8988T (cell line): ENCODE measurements at places on chromosomes 16 and 17.
A peak's percentile ranks its signal among the peaks of the same experiment; 100 is the strongest.

GRCh38 chr17:607361-608147 is 107.1 kb downstream of the VPS53 start:
- DNase-seq, result no peak

GRCh38 chr17:79803997-79804855 is 7.3 kb upstream of the CBX8 start:
- no peak for DNase-seq

GRCh38 chr17:17227608-17228520 is 9.1 kb downstream of the FLCN start:
- DNase-seq, result no peak

DNA sequence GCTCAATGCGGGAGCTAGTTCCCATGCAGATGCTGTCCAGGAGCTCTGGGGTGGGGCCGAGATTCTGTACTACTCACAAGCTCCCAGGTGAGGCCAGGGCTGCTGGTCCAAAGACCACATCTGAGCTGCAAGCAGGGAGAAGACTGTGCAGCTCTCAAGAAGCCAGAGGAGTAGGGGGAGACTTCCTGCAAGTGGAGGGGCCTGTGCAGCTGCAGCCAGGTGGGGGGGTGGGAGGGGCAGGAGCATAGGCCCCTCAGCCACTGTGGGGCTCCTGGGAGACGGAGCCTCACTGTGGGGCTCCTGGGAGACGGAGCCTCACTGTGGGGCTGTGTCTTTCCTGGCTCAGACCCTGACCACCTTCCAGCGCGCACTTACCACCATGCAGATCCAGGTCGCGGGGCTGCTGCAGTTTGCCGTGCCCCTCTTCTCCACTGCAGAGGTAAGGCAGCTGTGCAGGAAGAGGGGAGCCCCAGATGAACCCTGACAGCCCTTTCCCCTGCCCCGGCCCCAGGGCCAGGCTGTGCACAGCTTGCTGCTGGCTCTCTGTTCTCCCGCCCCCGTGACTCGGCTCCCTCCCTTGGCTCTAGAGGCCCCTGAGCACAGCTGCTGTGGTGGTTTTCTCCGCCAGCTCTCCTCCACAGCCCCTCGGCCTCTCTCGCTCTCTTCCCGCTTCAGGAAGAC is 24.3 kb upstream of the DNAI2 start:
- no peak for DNase-seq

GRCh38 chr17:7001318-7001961 is 5.6 kb downstream of the ALOX12 start:
- no peak for DNase-seq

DNA sequence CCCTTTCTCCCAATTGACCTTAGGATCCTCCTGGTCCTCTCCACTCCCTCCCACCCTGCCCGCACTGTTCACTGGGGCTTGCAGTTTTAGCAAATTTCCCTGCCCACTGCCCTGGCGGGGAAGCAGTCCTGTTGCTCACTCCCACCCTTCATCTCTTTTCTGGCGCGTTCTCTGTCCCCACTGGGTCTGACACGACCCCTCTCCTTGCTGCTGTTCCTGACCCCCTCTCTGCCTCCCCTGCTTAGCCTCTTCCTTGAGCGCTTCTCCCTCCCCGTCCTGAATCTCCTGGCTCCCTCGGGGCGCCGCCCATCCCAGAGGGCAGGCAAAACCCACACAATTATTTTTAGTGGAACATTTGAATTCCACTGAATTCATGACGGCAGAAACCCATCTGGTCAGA is 1796.4 kb downstream of the TP53TG3F start:
- DNase-seq, result no peak

DNA sequence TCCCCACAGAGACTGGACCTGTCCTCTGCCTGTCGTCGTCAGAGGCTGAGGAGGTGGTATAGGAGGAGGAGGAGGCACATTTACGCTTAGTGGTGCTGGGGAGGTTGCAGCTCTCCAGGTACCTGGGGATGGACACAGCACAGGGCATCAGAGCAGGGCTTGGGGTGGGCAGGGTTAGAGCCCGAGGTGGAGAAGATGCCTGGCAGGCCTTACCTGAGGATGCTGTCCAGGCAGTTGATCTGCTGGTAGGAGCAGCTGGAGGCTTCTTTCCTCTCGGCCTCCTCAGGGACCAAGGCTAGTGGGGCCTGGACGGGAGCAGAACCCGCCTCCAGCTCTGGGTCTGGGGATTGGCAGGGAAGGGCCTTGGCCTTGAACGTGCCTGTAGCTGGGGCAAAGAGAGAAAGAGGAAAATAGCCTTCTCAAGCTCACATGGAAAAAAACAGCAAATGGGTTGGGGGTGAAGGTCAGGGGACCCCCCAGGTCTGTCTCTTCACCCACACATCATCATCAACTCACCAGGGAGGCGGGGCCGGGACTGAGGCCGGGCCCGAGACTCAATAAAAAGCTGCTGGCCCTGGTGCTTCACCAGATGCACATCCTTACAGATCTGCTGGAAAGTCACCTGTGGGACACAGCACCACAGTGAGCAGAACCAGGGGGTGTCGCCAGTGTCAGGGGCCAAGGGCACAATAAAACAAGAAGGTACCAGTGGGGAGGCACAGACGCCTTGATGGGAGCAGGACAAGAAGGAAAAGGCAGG is 5.6 kb downstream of the PER1 start:
- peak; percentile 5 for DNase-seq

DNA sequence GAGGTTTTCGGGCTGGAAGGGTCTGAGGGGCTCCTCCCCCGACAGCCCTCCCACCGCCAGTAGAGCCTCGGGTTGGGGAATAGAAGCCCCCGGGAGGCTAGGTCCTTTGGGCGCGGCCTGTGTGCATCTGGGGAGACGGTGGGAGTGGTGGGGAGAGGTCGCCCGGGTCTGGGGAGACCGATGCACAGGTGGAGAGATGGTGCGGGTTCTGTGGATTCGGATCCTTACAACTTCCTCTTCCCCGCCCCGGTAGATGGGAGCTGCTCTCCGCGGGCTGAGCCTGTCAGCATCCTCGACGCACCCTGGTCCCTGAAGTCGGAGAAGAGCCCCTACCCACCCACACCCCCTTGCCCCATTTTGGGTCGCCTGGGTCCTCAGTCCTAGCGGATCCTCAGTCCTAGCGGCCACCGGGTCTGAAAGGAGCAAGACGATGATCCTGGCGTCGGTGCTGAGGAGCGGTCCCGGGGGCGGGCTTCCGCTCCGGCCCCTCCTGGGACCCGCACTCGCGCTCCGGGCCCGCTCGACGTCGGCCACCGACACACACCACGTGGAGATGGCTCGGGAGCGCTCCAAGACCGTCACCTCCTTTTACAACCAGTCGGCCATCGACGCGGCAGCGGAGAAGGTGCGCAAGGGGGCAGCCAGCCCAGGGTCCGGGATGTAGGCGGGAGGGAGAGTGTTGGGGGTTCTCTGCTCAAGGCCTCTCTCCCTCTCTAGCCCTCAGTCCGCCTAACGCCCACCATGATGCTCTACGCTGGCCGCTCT is 790 bp downstream of the BCKDK start:
- DNase-seq, result no peak

DNA sequence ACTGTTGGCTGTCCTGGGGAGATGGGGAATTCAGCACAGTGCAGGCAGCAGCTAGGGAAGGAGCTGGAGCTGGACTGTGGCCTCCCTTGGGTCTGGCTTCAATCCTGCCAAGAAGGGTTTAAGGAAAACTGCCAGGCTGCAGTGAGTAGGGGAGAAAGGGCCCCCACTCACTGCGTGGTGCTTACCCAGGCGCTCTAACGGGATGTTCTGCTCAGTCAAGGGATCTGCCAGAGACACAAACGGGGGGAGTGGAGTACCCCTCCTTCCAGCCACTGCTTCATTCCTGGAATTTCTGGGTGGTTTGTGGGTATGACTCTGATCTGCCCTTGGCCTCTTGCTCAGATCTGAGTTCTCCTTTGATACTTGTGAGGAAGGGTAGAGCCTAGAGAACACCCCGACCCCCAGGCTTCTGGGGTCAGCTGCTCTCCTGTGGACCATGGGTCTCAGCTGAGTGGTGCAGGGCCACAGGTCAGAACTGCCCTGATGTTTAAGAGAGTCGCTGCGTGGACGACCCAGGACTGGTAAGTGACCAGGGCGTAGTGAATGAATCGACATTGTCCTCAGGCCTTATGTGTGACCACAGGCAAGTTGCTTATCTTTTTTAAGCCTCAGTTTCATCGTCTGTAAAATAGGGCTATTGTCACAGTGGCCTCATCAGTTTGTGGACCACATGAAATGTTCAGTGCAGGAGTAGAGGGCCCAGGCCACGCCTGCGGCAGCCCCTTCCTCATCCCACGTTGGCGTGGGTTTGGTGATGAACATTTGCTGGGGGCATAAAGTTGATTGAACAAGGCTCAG is 9.6 kb downstream of the CRISPLD2 start:
- DNase-seq, result no peak

- DNase-seq, result no peak
Observed at GRCh38 chr17:51759260-51759659, 399.3 kb downstream of the CA10 start.

DNA sequence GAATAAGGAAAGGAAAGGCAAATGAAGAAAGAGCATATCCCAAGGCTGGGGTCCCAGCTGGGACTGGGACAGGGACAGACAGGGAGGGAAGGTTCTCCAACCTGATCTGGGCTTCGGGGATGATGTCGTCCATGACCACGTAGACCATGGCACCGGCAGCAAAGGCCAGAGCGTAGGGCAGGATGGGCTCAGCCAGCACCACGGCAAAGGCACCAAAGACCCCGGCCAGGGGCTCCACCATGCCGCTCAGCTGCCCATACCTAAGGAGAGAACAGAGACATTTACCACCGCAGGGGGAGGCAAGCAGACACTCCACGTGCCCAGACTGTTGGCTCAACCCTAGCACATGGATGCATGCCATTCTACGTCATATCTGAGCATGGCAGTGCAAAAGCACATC is 443.8 kb downstream of the SLC39A11 start:
- no peak for DNase-seq

GRCh38 chr17:45222014-45222288 is 266 bp downstream of the FMNL1 start:
- no peak for DNase-seq

GRCh38 chr16:25692351-25692741 is 587 bp downstream of the HS3ST4 start:
- peak; percentile 15 for DNase-seq

- no peak for DNase-seq
Observed at GRCh38 chr17:31457391-31458234, 66.1 kb downstream of the RAB11FIP4 start.

DNA sequence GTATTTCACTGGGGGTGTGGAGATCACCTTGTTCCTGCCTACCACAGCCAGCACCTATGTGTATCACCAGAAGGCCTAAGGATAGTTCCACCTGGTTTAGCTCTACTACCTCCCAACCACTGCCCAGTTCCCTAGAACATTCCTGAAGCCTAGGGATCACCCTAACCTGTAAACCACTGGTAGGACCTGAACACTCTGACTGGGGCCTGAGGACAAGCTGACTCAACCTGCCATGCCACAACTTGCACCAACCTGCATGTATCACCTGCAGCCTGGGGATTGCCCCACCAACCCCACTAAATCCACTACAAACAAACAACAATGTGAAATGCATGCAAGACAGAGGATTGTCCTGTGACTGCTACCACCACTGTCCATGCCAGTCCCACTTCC is 128.1 kb downstream of the KIF2B start:
- DNase-seq, result no peak

GRCh38 chr17:76612465-76612864 is 26.8 kb upstream of the ST6GALNAC2 start:
- no peak for DNase-seq

GRCh38 chr16:79988721-79989220 is 388.2 kb upstream of the MAF start:
- DNase-seq, result no peak

GRCh38 chr16:66300037-66300436 is 66.5 kb upstream of the CDH5 start:
- peak; percentile 6 for DNase-seq

DNA sequence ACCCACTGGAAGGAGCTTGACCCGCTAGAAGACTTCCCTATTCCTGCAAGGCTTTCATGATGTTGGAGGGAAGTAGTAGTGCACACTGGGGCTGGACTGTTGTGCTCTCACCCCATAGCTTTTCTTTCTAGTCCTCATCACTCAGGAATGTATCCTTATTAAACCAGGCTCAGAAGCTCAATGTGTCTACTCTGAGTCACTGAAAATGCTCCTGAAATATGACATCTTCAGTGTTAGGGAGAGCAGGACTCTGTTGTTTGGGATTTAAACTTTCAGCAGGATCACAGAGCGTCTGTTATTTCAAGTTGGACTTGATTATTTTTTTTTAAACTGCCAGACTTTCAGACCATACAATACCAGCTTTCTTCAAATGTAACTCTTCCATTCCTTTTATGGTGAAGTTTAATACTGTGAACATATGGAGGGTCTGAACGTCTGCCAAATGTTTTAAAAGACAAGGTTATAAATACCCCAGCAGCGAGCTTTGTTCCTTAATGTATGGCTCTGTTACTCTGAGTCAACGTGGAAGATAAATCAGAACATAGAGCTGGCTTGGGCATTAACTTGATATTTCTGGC is 257.5 kb downstream of the CDH11 start:
- no peak for DNase-seq

DNA sequence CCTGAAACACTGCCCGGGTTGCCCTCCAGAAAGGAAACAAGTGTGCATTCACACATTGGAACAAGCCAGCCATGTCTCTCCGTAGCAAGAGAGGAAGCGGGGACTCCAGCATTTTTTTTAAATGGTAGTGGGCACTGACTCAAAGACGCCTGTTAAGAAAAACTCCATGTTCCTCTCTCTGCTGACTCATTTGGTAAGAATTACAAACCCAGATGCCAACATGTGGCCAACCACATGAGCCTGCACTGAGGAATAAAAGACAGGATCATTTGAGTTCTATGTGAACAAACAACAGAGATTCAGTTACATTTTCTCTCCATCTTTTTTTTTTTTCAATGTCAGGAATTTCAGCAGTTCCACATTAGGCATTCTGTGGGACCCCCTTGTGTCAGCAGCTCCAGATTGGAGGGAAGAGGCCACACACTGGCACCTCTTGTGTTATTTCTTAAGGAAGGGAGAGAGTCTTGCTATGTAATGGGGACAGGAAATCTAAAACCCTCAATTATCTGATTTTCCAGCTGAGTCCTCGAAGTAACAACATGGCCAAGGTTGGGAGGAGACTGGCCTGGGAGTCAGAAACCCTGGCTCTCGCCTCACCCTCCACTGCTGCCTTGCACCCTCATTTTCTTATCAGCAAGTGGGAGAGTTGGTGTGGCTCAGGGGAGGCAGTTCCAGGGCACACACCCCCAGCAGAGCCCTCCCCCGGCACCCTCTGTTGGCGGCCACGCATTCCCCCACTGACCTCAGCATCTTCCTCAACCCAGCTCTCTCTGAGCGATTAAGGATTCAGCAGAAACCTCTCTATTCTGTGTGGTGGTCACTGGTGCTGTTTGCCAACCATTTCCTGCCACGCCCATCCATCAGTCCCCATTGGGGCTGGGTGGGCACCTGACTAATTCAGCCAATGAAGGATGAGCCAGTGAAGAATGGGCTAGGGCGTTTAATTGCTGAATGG is 173.0 kb downstream of the FOXL1 start:
- DNase-seq, result no peak

- no peak for DNase-seq
Observed at GRCh38 chr17:81499601-81499970, 13.0 kb downstream of the ACTG1 start.

GRCh38 chr17:42922294-42922693 is 21.7 kb downstream of the G6PC1 start:
- no peak for DNase-seq
